ENCODE measurements at places on chromosomes 12 and 14.
A peak's percentile ranks its signal among the peaks of the same experiment; 100 is the strongest.

- DNase-seq: no peak
Observed at GRCh38 chr12:113190761-113191160, 5.2 kb downstream of the RITA1 start.

- DNase-seq: no peak
Observed at GRCh38 chr12:100348657-100349454, 8.0 kb upstream of the SLC17A8 start.

GRCh38 chr12:89970722-89971121 is 262.1 kb upstream of the ATP2B1 start:
- DNase-seq: no peak

DNA sequence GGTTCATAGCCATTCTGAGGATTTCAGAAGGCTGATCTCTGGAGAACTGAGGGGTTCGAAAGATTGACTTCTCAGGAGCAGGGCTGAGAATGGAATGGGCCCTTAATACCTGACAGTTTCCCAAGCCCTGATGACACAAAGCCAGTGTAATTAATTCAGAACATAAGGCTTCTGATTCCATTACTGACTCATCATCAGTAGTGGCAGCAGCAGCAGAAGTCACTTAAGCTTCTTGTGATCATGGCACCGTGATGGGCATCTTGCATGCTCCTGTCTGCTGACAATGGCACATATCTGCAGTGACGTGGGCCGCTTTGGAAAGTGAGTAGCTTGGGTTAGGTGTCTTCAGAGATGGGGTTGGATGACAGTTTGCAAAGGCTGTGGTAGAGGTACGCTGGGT is 38.2 kb upstream of the GSG1 start:
- no peak for DNase-seq

DNA sequence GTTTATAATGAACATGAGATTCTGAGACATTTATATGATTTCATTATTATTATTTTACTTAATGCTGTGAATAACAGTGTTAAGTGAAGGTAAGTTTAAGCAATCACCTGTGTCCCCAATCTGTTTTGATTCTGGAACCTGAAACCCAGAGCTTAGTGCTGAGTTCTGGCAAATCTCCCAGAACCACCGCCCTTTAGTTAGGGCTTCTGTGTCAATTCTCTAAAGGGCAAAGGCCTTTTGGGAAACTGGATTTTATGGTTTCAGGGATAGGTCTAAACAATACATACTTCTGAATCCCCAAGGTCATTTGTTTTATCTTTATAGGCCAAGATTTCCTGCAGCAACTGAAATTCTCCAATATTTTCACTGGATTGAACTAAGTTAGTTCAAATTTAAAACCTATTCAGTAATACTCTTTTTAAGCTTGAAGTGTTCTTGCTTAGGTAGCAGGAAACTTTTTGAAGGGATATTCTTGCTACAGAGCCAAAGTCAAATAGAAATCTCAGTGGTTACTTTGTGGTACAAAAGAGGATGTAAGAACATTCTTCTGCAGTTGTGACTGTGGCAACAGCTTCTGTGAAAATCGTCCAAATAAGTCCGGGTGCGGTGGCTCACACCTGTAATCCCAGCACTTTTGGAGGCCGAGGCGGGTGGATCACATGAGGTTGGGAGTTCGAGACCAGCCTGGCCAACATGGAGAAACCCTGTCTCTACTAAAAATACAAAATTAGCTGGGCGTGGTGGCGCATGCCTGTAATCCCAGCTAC is 10.0 kb upstream of the PKP2 start:
- no peak for DNase-seq

DNA sequence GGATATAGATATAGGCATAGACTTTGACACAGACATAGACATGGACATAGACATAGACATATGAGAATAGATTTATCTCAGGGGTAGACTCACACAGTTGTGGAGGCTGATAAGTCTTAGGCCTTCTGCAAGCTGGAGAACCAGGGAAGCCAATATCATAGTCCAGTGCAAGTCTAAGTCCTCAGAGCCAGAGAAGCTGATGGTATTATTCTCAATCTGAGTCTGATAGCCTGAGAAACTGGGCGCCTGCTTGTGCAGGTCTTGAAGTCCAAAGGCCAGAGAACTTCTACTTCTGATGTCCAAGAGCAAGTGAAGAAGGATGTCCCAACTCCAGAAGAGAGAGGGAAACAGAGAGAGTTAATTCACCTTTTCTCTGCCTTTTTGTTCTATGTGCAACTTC is 476.5 kb downstream of the SLC6A15 start:
- DNase-seq: no peak

DNA sequence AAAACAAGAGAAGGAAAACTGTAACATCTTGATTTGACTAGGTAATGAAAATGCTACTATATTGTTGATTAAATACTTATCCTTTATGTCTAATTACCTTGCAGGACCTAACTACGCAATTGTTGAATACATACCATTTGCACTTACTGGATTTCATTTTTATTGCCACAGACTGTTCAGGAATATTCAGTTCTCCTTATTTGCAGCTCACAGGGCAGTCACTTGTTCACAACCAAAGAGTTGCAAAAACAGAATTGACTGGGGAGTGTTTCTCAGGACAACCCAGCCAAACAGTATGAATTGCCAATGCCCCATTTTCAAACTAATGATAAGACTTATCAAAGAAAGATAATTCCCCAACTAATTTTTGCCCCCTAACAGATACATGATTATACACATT is 49.4 kb downstream of the CIT start:
- no peak for DNase-seq

GRCh38 chr14:43207189-43207588 is 1299.9 kb downstream of the FSCB start:
- DNase-seq: no peak

DNA sequence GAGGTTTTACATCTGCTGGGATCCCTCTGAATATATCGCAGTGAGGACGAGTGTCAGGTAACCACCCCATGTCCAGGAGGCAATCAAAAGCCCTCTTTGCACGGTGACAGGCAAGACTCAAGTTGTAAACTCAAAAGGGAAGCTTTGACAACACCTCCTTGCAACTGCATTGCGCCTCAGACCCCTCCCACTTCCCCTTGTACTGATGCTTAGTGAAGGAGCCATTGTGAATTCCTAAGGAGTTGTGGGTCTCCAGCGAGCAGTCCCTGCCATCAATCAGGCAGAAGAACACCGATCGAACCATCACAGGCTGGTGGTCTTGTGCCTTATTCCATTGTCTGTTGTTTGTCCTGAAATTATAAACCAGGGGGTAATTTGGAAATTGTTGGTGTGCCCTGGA is 112.6 kb downstream of the CCDC60 start:
- DNase-seq: no peak

DNA sequence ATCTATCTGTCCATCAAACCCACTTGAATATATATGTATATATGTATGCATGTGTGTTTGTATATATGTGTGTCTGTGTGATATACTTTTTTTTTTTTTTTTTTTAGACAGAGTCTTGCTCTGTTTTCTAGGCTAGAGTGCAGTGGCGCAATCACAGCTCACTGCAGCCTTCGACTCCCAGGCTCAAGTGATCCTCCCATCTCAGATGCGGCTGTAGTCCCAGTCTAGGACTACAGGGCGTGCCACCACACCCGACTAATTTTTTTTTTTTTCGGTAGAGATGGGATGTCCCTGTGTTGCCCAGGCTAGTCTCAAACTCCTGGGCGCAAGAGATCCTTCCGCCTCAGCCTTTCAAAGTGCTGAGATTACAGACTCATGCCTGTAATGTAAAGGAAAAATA is 13.0 kb upstream of the APOBEC1 start:
- DNase-seq: no peak

GRCh38 chr12:78260976-78261375 is 430.3 kb downstream of the NAV3 start:
- no peak for DNase-seq

DNA sequence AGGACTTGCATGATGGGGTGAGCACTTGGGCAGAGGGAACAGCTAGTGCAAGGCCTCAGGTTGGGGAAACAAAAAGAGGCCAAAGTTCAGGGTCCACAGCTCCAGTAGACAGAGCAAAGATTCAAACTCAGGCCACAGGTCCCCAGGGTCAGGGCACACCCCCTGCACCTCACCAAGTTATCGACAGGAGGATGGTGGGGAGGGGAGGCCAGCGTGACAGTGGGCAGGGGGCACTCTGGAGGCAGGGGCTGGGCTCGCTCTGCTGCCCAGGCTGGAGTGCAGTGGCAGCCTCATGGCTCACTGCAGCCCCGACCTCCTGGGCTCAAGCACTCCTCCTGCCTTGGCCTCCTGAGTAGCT is 32.4 kb upstream of the ULK1 start:
- no peak for DNase-seq

GRCh38 chr12:121927813-121928212 is 9.4 kb downstream of the CFAP251 start:
- no peak for DNase-seq

- DNase-seq: no peak
Observed at GRCh38 chr12:6215932-6216494, 15.8 kb downstream of the CD9 start.

- DNase-seq: no peak
Observed at GRCh38 chr12:84698576-84699333, 213.8 kb downstream of the SLC6A15 start.

DNA sequence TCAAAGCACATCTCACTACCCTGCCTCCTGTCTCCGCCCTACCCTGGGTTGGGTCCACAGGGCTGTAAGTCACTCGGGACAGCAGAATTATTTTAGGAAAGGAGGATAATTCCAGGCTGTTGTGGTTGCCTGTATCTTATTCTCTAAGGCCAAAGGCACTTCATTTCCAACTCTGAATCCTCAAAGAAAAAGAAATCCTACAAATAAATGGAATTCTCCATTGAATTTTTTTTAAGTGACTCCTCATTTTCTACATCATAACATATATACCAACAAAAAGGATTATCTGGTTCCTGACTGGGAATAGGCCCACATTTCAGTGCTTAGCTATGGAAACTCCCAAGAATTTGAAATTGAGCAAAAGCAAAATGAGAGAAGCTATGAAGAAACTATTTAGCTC is 186.4 kb downstream of the ITPR2 start:
- DNase-seq: no peak

DNA sequence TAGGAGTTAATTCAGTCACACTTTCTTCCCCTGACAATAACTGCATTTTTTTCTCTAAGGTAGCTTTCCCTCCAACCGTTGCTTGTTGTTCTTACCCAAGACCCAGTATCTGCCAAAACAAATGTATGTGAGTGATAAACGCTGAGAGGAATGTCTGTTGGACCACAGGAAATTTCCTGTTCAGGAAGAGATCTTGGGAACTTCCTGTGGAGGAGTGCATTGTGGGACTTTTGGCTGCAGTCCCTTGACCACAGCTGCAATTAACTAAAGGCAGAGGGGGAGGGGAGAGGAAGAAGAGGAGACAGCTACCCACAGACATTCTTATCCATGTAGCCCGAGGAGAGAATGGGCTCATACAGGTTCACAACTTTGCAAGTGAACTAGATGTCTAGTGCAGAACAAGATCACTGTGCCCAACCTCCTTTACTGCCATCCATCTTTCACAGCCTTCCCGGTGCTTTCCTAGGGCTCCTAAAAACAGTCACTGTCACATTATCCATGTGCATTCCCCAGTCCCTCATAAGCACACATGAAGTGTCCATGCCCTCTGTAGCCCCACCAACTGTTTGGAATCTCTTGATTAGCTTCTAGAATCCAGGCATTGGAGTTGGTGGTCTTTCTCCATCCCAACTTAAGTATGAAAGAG is 149.5 kb downstream of the ETV6 start:
- DNase-seq: no peak

GRCh38 chr14:45290547-45290946 is 37.5 kb upstream of the MIS18BP1 start:
- no peak for DNase-seq

DNA sequence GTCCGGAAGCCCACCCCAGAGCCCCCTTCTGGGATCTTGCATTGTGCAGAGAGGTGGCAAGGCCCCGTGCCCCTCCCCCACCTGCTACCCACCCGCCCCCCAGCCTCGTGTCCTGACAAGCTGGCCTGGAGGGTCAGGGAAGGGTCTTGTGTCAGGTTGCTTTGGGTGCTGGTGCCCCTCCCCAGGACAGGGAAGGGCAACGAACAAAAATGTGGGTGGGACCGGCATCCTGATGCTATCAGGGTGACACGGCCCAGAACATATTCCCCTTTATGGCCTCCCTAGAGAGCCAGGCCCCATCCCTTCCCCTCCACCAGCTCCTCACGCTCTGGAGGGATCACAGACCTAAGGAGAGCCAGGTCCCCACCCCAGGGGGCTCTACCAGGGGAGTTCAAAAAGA is 38.7 kb upstream of the TMEM179 start:
- no peak for DNase-seq

GRCh38 chr14:95479494-95479893 is 37.0 kb downstream of the SYNE3 start:
- DNase-seq: no peak

GRCh38 chr14:100383727-100384158 is 60.6 kb downstream of the SLC25A47 start:
- peak; percentile 40 for DNase-seq

- no peak for DNase-seq
Observed at GRCh38 chr14:69696204-69696527, 70.8 kb upstream of the SRSF5 start.

- DNase-seq: no peak
Observed at GRCh38 chr12:100311317-100311716, 44.3 kb downstream of the SCYL2 start.

GRCh38 chr14:100881211-100882025 is 22.1 kb downstream of the RTL1 start:
- DNase-seq: no peak

DNA sequence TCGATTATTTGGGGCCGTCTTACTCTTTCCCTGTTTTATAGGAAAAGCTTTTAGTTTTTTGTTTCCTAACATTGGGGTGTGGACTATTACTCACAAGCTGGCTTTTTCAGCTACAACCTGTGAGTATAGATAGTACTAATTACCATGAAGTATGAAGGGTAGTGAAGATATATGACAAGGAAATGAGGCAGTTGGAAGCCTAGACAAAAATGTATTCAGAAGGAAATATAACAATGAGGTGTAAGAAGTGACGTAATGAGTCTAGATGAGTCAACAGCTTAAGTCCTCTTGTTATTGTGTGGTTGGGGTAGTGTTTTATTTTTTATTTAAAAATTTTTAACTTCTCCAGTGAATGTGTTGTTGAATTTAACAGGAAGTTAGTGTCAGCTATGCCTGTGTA is 804.5 kb downstream of the NRXN3 start:
- no peak for DNase-seq

- DNase-seq: no peak
Observed at GRCh38 chr14:106562451-106562850, 1036.1 kb downstream of the TMEM121 start.

- DNase-seq: no peak
Observed at GRCh38 chr12:78248321-78248720, 417.6 kb downstream of the NAV3 start.

DNA sequence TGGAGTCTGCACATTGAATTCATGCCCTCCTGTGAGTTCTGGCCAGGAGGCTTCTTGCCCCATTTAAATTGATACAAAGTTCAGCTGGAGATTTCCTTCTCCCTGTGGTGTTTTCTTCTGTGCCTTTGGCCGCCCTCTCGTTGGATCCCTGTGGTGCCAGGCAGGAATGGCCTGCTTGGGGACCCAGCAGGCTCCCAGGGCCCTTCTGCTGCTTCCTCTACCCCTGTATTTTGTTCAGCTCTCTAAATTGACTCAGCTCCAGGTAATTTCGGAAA is 197.2 kb downstream of the FOXA1 start:
- no peak for DNase-seq

Measured in stimulated activated CD4-positive, alpha-beta T cell treated with anti-CD3 and anti-CD28 coated beads, Interleukin-15, amount 100 ng/mL, for 1 hour (primary cell).